ENCODE measurements at places on chromosomes 2 and 18.

DNA sequence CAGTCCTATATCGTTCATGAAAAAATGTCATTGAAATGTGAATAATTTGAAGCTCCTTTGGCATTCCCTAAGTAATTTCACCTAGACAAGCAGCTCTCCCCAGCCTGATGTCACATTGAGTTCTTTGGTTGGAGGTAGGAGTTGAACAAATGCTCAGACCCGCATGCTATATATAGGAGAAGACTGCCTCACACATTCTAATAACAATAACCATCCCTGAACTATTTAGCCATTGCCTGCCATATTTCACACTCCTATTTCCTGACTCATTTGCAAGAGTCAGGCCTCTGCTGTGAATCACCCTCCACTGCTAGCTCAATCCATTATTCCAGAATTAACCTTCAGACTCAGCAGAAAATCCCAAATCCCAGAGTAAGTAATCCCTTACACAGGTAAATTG is 256.6 kb upstream of the ACVR2A start:
- DNase-seq = no peak

DNA sequence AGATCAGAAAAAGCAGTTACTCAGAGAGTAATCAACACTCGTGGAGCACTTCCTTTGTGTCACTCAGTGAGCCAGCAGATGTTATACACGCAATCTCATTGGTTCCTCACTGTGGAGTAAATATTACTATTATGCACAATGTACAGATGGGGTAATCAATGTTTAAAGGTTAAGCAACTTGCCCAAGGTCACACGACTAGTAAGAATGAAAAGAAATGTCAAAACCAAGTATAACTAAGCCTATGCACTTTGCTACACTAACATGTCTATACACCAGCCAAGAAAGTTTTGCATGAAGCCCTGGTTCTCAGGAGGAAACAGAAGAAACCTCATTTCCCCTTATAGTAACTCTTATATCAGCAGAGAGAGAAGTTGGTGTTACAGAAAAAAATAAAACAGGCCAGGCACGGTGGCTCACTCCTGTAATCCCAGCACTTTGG is 5.4 kb downstream of the METTL21A start:
- DNase-seq = no peak

DNA sequence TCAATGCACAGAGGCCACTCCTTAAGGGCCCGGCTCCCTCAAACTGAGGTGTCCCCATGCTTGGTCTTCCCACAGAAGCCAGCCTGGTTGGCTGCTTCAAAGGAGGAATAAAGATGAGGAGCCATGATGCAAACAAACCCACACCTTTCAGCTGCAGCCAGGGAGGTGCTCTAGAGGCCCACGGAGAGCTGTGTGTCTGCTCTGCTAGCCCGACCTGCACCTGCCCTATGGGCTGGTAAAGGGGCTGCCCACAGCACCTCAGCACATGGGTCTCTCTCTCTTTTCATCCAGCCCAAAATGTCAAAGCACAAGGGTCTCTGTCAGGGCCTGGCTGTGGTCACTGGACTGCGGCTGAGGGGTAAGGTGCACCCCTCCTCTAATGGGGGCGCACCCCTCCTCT is 132.1 kb downstream of the MSH2 start:
- DNase-seq = no peak

DNA sequence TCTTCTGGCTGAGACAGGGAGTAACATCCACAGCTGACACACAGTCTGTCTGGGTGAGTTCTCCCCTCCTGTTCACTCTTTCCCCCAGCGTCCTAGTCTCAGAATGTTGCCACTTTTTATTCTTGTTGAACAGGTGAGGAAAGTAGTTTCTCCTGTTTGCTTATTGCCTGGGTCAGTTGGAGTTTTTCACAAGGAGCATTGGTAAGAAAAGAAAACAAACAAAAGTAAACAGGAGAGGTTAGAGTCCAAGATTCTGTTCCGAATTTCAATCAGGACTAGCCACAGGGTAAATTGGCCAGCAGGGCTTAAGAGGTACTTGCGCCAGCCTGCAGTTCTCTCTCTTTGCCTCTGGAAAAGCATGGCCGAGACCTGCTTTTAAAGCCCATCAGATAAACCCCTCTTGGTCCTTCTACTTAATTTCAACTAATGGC is 255.0 kb upstream of the EPAS1 start:
- no peak for DNase-seq

- peak; percentile 72 for DNase-seq
These were observed 62.3 kb upstream of the GREB1L start for GRCh38 chr18:21179590-21180220.

- no peak for DNase-seq
These were observed 39.1 kb downstream of the COPS8 start for GRCh38 chr2:237124820-237125219.

- DNase-seq = no peak
These were observed 19.3 kb upstream of the LOXHD1 start for GRCh38 chr18:46676182-46676835.

- DNase-seq = no peak
These were observed 54.1 kb upstream of the ERBB4 start for GRCh38 chr2:212592695-212593094.

- DNase-seq = no peak
These were observed 17.5 kb downstream of the SERTAD2 start for GRCh38 chr2:64635976-64636911.

GRCh38 chr2:232363784-232364615 is 14.6 kb upstream of the ALPP start:
- no peak for DNase-seq

GRCh38 chr2:103208916-103209315 is 447.1 kb downstream of the TMEM182 start:
- peak; percentile 1 for DNase-seq

GRCh38 chr2:157790780-157791179 is 85.3 kb downstream of the ACVR1 start:
- no peak for DNase-seq

GRCh38 chr18:49022311-49023161 is 71.8 kb upstream of the SMAD7 start:
- no peak for DNase-seq

GRCh38 chr2:109428281-109428680 is 185.5 kb downstream of the SEPTIN10 start:
- DNase-seq = no peak

DNA sequence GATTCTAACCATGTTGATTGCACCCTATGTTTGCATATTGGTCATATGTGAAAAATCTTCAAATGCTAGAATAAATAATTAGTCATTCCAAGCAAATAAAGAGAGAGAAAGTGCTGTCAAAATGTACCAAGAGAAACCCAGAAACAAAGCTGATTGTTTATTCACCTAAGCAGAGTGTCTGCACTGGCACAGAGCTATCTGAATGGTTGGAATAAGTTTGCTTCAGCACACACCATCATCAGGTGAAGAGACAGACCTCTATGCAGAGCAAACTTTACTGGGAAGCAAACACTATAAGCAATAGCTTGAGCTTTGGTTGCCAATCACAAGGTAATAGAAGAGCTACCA is 25.4 kb downstream of the DSG4 start:
- no peak for DNase-seq

DNA sequence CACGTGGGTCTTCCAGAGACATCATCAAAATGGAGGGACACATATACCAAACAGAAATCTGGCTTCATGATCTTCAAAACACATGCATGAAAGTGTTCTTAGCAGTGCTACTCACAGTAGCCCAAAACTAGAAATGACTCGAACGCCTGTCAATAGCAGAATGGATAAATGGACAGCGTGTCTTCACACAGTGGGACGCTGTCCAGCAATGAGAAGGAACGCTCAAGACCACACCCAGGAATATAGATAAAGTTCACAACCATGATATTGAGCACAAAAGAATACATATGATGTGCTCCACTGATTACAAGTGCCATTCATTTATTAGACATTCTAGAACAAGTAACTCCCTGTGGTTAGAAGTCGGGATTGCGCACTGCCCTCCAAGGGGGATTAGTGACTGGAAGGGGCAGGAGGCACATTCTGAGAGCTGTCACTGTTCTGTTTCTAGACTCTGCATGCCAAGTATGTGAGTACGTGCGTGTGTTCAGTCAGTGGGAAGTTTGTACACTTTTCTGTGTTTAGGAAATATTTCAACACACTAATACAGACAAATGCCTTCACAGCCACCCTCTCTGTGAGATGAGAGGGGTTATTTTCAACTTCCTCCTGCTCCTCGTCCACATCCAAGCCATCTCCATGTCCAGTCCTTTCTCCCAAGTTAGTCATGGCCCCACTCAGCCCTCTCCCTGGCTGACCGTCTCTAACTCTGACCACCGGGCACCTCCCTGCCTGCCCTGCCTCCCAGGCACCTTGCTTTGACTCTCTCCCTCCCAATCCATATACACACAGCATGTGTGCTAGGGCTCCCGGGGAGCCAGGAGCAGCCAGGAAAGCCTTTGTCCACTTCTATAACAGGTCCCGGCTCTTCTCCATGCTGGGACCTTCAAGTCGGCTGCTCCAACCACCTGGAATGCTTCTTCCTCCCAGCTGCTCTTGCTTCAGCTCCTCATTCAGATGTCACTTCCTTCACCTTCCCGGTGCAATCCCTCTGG is 26.9 kb upstream of the TNS1 start:
- DNase-seq = no peak

DNA sequence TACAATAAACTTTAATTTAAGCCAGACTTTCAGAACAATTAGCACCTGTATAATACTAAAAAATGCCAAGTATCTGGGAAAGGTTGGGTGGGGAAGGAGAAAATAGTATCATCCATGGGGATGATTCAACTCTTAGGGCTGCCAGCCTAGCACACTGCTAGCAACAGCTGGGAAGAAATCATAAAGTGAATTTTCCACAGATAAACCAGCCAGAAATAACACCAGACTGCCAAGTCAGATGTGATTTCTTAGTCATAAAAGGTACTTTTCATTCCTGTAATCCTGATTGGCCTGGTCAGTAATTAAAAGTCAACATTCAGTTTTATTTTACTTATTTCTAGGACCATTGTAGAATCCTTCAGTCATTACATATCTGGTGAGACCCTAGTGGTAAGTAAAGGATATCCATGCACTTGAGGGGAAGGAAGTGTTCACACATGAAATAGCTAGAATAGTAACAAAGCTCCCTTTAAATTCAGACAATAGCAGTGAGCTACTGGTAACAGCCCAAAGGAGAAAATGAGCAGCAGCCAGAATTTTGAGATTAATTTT is 59.4 kb downstream of the LIMS1 start:
- DNase-seq = no peak

DNA sequence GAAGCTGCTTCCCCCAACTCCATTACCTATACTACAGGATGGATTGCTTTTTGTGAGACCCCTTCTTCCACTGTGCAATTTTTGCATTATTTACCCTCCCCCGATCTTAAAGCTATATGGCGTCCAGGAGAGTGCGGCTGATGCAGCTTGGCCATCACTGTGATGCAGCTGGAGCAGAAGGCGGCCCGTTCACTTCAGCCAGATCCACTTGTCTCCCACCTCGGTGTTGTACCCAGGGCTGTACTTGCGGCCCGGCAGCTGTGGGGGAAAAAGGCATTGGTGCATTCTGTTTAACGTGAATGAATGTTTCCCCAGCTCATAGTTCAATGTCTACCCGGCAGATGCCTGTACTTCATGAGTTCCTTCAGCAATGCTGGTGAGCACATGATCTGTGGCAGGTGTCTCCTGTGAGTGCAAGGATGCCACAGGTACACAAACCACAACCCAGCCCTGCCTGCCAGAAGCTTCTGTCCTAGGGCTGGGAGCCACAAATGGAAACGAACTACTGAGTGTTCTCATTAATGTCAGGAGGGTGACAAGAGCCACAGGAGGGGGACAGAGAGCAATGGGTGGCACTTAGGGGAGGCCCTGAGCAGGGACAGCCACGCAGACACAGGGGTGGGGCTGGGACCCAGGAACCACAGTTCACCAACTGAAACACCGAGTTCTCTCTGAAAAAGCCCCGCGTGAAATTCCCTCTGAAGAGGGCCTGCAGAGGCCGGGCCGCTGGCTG is 64.0 kb downstream of the NDUFA10 start:
- DNase-seq = no peak

DNA sequence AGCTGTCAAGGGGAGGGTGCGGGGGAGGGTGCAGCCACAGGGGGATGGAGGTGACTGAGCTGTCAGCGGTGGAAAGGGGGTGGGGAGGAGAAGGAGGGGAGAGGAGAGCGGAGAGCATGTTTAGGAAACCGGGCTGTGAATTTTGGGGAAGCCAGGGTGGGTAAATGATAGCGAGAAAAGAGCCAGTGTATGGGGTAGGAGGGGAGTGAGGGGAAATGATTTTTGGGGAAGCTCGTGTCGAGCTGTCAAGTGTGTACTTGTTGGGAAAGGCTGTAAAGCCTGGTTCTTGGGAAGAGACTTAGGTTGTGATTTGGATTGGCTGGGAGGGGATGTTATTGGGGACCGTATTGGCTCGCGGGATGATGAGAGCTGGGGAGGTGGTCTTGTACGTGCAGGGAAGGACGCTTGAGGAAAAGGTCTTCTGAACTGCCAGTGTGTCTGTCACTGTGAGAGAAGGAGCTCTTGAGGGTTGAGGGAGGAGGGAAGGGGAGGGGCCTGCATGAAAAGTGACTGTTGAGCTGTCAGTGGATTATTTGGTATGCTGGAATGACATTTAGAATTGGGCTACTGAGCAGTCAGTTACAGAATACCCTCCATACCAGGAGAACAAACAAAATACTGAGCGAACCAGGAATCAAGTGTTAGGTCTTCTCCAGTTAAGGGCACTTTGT is 1.0 kb downstream of the UBR3 start:
- DNase-seq = peak; percentile 35

GRCh38 chr2:224958462-224958857 is 83.8 kb downstream of the DOCK10 start:
- DNase-seq = no peak

DNA sequence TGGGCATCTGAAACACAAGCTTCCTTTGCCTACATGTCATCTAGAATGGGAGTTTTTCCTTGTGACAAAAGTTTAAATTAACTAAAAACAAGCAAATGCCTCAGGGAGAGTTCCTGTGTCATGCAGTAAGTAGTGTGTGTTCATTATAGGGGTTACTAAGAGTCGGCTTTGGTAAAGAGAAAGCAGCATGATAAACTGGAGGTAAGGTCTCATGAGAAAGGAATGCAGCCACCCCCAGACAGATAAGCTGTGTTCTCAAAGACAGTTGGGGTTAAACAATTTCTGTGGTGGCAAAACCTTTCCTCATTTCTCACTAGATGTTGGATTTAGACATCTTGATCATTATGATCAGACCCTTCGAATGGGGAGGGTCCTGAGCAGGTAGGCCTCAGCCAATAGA is 129.7 kb downstream of the MAP4K4 start:
- DNase-seq = no peak

DNA sequence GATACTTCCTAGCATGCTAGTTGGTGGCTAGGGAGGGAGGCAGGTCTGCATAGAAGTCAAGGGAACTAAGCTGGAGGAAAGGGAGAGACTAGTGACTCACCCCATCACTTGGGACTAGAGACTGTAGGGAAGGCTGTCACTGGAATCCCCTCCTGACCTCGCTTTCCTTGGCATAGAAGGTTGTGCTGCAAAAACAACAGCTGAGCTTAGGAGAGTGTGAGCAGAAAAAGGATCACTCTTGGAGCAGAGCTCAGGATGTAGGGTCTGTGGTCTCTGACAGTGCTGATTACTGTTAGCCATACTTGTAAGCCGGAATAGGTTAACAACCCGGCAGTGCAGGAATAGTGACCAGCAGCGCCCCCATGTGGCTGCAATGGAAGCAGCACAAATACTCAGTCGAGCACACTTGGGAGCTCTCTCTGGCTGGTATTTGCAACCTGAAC is 66.9 kb upstream of the SMAD2 start:
- DNase-seq = no peak
